ENCODE measurements at places on chromosomes 11 and 22.

DNA sequence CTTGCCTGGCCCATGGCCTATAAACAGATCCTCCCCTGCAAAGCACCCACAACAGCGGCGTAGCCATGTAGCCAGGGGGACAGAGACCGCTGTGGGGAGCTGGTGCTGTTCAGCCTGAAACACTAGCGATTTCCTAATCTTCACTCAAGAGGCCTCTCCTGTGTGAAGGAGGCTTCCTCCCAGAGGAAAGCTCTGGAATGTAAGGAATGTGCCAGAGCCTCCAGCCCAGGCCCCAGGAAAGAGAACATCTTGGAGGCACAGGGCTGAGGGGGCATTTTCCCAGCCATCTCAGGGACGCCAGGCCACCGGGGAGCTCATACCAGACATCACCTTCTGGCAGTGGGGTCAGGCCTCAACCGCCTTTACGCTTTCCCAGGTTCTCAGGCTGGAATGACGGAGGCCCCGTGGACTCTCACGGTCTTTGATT is 24.0 kb downstream of the MIAT start:
- DNase-seq: no peak

- DNase-seq: no peak
Observed at GRCh38 chr11:95586155-95586554, 203.4 kb downstream of the FAM76B start.

DNA sequence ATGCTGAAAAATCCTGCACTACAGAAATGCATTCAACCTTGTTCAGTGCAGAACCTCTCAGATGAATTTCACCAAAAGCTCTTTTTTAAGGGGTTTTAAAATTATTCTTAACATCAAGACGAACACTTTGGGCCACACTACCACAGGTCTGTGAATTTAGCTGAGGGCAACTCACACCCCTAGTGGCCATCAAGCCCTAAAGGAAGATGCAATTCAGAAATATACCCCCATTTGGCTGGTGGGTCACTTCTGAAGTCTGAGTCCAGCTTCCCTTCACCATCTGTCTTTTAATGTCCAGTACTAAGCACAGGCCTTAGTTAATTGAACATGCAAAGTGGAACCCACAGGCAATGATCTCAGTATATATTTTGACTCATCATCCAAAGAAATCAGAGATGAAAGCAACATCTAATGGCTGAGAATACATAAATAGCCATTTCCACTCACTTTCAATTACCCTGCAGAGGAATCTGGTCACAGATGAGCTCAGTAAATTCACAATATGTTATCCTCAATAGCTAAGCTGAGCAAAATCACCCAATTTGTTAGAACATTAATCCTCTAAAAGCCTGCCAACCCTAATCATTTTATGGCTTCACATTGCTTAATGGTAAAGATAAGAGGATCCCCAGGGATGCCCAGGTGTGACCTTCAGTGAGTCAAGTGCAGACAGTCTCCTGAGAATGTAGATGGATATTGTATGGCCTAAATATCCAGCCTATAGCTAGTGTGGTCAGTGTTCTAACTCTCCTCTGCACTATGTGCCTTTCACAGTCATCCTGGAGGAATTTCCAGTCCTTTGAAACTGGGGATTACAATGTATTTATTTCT is 50.3 kb downstream of the FAM76B start:
- no peak for DNase-seq

GRCh38 chr11:75325713-75326438 is 25.6 kb downstream of the ARRB1 start:
- peak; percentile 63 for DNase-seq

GRCh38 chr11:72227316-72228228 is 3.0 kb downstream of the INPPL1 start:
- DNase-seq: no peak

- no peak for DNase-seq
Observed at GRCh38 chr11:62044639-62045121, 77.2 kb upstream of the FTH1 start.

DNA sequence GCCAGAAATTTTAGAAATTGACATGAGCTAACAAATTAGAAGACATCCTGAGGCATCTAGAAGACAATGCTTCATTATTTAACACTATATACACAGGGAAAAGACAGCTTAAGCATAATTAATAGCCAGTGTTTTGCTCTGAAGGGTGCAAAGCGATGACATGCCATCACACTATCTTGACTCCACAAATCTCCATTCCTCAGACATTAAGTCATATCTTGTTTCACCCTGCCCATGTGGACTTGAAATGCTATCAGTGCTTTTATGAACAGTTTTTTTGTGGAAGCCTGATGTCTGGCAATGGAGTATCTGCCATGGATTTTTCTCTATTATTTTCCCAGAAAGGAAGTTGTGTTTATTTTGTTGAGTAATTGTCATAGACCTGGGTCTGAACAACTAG is 2.3 kb downstream of the CARD18 start:
- no peak for DNase-seq

DNA sequence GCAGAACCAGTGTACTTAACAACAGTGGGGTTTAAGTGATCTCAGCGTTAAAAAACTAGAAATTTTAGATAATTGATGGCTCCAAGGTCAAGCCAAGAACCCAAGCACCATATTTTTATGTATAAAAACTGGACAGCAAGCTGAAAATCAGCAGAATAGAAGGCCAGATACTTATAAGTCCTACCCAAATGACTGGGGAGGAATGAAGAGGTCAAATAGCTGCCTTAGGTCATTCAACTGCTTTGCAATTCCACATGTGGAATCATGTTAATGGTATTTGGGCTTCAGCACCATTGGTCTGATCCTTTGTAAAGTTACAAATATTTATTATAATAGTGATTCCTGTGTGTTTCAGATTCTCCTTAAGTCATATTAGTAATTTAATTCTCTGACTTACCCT is 108.4 kb downstream of the FAT3 start:
- no peak for DNase-seq

DNA sequence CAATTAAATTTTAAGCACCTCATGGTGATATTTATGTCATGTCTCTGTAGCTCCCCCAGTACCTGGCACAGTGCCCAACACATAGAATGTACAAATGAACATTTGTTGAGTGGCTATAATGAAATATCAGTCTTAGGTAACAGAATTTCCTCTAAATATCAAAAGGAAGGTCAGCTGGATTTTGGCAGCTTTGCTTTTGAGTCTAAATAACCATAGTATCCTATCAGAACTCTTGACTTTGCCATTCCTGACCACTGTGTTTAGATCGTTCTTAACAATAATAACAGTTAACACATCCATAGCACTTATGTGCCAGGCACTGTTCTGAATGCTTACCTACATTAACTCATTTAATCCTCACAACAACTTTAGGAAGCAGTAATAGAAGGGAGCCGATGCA is 26.6 kb downstream of the TMEM123 start:
- no peak for DNase-seq

- no peak for DNase-seq
Observed at GRCh38 chr22:27782088-27782487, 19.5 kb downstream of the MN1 start.

- DNase-seq: no peak
Observed at GRCh38 chr11:66318600-66318970, 1.7 kb upstream of the CD248 start.

- DNase-seq: no peak
Observed at GRCh38 chr11:65403607-65404121, 17.2 kb downstream of the FRMD8 start.

DNA sequence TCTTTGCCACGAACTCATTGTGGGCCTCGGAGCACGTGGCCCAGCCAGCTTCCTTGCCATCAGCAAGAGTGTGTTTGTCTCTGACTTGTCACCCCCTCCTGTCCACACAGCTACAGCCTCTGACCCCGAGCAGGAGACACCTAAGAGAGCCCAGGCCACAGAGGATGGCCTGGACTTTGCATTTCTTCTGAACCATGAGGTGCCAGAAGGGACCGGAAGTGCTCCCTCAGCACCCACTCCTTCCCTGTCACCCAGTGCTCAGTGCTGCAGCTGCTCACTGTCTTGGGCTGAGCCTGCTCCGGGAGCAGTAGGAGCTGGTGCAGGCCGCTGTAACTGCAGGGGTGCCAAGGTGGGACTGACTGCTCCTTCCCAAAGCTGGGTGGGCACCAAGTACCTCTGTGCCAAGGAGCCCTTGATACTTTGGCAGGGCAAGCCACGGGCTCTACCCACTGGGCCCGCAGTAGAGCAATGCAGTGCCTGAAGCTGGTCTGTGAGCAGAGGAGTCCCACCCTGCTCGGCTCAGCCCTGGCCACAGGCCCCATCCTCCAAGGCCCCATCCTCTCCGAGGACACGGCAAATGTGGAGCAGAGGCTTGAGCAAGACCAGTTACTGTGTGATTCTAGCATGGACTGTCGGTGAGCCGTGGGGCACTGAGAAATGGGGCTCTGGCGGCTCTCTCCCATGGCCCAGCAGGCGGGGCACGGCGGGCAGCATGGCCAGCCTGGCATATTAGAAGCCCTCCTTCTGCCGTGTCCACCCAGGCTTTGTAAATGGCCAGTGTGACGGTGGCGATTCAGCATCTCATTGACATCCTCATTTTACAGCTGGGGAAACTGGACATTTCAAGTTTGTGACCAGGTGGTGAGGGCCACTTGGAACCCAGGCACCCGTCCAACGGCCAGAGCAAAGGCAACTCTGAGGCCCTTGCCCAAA is 6.3 kb downstream of the GRK2 start:
- no peak for DNase-seq

GRCh38 chr11:75236062-75236461 is 4.5 kb upstream of the TPBGL start:
- DNase-seq: no peak

- no peak for DNase-seq
Observed at GRCh38 chr11:90246468-90246867, 23.6 kb upstream of the CHORDC1 start.

DNA sequence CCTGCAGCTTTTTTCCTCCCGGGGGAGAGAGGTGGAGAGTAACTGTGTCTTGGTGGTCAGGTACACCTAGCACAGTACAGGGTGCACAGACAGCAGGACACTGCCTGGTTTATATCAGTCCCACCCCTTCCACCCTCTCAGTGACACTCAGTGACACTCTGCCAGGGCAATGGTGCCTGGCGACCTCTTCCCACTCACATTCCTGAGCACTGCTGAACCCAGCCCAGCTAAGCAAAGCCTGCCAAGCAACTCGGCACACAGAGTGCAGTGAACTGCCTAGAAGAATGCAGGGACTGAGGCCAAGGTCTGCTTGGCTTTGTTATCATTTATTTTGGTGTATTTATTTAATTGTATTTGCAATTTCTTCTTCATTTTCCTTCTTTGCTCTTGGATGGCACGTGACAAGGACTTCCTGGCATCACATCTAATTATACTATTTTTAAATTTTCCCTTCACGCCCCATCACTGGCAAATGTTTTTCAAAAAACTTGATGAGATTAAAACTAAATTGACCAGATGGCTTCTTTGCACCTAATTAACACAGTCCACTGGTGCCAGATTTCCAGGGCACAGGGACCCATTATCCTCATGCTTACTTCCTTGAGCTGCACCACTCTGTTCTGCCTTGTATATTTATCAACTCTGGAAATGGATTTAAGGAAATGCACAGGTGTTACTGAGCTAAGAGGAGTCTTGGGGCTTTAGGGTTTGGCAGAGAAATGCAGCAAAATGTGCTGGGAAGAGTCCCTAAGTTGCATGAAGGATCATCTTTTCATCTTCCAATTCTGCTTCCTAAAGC is 205.6 kb downstream of the ADAMTS15 start:
- no peak for DNase-seq

DNA sequence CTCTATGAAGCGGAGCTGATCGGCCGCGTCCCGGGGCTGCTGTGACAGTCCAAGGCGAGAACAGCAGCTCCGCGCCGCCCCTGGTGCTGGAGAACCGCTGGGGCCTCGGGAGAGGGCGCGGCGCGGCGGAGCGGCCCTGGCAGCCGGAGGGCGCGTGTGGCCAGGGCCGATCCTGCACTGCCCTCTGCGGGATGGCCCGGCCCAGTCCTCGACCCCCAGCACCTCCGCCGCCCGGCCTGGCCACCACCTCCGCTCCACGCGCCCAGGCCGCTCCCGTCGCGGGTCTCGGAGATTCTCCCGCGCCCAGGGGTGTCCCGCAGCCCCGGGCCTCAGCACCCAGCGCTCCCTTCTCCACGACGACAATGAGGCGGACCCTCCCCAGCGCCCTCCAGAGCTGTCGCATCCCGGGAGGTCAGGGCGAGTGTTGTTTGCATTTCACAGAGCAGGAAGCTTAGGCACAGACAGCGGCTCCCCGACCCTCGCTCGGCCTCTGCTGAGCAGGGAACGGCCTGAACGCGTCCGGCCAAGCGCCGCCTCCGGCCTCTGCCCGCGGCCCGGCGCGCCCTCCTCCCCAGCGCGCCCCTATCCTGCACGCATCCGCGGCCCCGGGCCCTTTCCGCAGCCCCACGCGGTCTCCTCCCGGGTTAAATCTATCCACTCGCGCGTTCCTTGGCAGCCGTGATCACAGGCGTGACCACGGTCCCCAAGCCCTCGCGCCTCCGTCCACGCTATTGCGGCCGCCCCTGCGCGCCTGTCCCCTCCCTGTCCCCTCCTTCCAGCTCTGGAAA is 109.7 kb downstream of the WNT7B start:
- DNase-seq: no peak

Data from stimulated activated CD4-positive, alpha-beta T cell treated with anti-CD3 and anti-CD28 coated beads, Interleukin-2, amount 100 ng/mL, for 4 hours (primary cell).